CD8-positive, alpha-beta memory T cell (primary cell): ENCODE measurements at places on chromosomes 6 and 20.

GRCh38 chr6:150813319-150813992, 52.0 kb upstream of the MTHFD1L start:
- DNase-seq = no peak

DNA sequence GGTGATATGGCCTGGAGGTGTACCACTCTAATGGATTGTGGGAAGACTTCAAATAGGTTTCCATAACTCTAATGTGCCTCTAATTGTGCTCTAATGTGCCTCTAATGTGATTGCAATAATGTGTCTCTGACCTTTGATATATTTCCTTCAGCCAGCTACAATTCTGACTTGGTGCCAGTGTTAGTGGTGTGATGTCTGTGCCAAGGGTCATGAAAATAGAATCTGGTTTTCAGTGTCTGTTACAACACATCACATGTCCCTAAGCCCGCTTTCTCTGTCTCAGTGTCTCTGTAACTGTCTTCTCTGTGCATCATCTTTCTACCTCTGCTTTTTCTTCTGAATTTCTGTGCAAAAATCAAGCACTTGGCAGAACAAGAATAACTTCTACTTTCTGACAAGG, 77.2 kb upstream of the ECI2 start:
- no peak for DNase-seq

DNA sequence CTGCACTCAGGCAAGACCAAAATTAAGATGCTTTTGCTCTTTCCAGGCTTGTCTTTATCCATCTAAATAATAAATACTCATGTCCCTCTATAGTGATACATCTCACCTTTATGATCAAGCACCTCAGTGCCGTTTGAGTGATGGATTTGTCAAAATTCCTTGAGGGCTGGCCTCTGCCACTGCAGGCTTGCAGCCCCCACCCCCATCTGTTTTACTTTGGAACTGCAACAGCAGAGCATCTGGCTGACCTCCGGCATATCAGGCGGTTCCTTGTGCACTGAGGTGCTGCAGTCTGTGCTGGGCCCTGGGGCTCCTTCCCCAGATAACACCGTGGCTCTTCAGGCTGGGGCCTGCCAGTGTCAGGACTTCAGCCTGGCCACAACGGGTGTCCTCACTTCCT, 386.9 kb downstream of the CDH26 start:
- no peak for DNase-seq

DNA sequence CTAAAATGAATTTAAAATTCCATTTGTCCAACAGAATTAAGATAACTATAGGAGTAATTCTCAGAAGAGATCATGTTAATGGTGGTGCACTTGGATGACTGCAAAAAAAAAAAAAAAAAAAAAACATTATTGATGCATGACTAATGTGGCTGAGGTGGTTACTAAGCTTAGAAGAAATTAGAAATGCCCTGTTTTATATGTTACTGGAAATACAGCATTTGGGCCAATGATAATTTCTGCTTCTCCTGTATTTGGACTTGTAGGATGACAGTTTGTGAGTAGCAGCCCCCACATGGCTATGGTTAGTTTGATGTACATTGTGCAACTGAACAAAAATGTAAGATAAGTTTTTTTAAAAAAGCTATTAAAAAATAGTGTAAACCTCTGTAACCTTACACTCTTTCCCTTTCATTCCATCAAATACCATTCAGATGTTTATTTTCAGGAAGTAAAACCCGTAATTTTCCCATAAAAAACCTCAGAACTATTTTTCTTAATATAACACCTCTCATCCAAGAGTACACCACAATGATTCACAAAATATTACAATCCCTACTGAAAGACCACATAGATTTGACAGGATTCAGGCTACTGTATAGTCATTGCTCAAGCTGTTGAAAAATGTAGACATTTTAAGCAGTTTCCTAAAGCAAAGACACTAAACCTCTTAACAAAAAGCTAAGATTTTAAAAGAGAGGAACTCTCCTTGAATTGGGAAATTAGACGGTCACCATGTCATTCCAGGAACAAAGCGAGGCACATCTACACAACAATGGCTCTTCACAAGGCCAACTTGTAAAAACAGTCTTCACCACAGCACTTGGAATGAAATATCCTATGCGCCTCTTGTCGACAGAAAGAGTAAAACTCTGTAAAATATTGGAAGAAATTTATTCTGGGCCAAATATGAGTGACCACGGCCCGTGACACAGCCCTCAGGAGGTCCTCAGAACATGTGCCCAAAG, 83.0 kb downstream of the WDR27 start:
- no peak for DNase-seq

GRCh38 chr6:137136065-137136464, 37.4 kb downstream of the IL22RA2 start:
- DNase-seq = no peak
